Stimulated activated CD4-positive, alpha-beta T cell treated with anti-CD3 and anti-CD28 coated beads, Interleukin-15, amount 100 ng/mL, for 1 hour (primary cell): ENCODE measurements at places on chromosomes 7 and 10.
A peak's percentile ranks its signal among the peaks of the same experiment; 100 is the strongest.

DNA sequence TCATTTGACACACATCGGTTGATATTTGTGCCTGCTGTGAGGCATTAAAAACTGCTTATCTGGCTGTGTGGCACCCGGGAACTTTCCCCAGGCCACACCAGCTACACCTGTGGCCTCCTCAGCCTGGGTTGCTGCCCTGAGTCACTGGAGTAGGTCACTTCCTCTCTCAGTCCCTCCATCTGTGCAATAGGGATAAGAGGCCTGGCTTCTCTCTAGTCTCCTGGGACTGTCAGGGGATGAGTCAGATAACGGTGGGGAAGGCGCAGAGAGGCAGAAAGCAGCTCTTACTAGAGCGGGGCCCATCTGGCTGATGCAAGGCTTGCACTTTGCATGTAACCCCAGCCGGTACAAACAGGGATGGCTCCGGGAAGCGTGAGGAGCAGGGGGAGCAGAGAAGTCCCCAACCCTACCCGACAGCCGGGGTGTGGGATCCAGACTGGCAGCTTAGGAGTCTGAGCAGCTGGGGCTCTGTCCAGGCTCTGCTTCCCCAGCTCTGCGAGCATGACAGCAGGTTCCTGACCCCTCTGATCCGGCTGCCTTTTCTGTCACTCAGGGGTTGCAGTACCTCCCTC is 34.0 kb downstream of the DNAJB12 start:
- no peak for DNase-seq

GRCh38 chr7:135925210-135925609 is 51.9 kb downstream of the MTPN start:
- no peak for DNase-seq

- no peak for DNase-seq
Observed at GRCh38 chr7:158054611-158055010, 533.0 kb downstream of the PTPRN2 start.

DNA sequence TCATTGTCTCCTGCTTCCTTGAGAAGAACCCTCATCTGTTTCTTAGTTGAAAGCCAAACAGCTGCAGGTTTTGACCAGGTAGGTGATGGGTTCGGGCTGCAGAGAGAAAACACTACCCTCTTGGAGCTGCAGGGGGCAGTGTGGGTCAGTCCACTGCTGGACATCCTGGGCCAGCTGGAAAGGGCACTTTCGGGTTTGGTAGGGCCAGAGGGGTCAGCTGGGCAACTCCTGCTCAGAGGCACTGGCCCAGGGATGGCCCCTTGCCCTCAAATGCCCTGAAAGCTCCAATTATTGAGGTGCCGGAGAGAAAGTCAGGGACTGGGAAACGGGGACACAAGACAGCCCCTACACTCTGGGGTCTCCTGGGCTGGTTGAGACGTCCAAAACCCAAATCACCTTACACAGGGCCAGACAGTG is 90.7 kb downstream of the MKI67 start:
- DNase-seq = peak; percentile 35

GRCh38 chr7:70553364-70553763 is 578.6 kb upstream of the GALNT17 start:
- no peak for DNase-seq

- no peak for DNase-seq
Observed at GRCh38 chr10:11894381-11895107, 71.4 kb downstream of the PROSER2 start.

DNA sequence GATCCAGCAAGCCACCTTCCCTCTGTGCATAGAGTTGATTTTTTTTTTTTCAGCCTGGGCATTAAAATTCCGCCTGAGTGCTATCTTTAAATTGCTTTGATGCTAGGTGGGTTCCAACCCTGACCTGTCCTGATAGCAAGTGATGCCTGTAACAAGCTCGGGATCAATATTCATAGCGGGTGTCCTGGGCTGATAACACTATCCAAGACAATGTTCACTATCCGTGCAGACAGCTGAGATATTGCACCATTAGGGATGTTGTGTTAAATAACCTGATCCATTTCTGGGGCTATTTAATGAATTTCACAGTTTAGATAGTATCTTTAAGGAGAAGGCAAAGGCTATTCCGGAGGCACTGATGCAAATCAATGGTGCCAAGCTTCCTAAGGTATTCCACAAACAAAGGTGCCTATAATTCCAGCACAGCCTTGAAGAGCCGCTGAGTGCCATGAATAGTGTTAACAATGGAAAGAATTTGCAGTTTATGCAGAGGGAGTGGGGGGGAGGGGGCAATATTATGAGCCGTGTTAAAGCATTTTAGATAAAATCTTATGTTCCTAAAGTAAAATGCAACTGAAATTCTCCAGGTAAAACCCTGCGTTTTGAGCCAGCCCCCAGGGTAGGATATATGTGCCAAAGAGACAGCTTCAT is 4.2 kb upstream of the NKX1-2 start:
- DNase-seq = no peak

- no peak for DNase-seq
Observed at GRCh38 chr10:6195846-6196245, 6.9 kb upstream of the PFKFB3 start.

DNA sequence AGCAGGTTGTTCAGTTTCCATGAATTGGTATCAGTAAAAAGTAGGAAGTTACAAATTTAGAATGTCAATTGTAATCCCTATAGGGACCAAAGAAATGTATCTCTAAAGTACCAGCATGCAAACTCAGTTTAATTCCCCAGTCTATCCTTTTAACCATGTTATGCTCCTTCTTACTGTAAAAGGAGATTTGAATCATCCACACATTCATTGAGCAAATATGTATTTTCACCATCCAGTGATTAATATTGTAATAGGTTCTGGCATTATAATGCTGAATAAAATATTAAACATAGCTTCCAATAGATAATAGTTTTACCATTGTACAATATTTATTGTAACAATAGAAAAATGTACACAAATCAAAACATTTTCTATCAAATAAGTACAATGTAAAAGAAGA is 228.2 kb upstream of the SEMA3A start:
- DNase-seq = no peak

GRCh38 chr7:36208426-36208825 is 55.4 kb downstream of the EEPD1 start:
- no peak for DNase-seq

DNA sequence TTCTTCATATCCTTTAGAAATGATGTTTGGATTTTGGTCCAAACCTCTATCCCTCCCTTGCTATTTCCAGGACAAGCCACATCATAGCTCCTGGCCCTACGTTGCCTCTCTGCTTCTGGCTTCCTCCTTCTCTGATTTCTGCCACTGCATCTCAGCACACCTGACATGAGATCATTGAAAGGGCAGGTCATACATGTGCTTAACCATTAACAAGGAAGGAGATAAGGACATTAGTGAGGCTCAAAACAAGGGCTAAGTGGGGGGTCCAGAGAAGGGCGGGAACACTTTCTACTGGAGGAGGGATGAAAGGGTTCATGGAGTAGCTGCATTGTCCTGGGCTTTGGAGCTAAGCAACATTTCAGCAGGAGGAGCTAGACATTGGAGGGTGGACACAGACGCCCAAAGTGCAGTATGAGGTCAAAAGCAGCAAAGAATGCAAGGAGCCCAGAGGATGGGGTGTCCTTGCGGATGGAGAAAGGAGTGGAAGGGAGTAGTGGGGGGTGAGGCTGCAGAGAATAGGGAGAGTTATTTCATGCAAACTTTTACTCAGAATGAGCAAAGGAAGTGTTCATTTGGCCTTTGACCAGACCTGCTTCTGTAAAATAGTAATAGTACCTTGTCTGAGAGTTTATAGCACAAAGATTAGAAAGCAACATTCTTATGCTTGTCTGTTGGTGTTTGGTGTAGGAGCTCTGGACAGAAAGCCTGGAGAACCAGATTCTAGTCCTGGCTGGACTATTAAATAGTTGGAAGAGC is 102.4 kb upstream of the CREB5 start:
- no peak for DNase-seq

DNA sequence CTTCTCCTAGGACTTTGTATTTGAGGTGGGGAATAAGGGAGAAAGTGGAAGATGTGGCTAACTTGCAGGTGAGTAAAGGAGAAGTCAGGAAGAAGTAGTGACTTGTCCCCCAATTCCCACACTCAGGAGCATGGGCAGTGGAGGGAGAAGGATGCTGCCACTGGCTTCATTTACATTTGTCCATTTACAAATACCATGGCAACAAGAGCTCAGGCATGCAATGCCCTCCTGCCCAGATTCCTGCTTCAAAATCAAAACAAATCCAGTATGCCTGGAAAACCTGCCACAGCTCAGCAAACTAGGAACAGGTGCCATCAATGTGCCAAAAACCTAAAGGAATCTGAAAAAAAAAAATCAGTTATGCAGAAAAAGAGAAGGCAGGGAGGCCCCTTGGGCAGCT is 139.9 kb downstream of the KCNMA1 start:
- DNase-seq = no peak

- DNase-seq = no peak
Observed at GRCh38 chr10:111151595-111152307, 74.9 kb downstream of the ADRA2A start.

DNA sequence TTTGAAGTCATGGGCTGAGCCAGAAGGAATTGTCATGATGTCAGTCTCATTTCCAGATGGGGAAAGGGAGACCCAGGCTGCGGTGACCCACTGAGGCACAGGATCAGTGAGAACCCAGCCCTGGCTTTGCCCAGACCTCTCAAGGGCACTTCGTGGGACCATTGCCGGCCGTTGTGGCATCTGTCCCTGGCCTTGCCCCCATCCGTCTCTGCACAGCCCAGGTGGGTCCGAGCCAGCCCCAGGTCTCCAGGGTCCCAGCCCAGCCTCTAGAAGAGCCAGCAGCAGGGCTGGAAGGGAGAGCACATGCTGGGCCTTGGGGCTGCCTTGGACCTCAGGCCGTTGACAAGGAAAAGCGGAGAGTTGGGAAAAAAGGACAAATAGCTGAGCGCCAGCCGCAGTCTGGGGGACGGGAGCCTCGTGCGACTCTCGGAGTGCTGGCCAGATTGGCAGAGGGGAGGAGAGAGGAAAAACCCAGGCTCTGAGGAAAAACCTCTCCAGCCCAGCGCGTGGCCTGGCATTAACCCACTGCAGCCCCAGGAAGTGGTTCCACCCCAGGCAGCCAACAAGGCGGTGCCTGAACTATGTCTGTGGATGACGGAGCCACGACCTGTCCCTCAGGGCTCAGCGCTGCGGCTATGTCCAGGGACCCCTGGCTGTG is 30.2 kb downstream of the GRIFIN start:
- DNase-seq = no peak

DNA sequence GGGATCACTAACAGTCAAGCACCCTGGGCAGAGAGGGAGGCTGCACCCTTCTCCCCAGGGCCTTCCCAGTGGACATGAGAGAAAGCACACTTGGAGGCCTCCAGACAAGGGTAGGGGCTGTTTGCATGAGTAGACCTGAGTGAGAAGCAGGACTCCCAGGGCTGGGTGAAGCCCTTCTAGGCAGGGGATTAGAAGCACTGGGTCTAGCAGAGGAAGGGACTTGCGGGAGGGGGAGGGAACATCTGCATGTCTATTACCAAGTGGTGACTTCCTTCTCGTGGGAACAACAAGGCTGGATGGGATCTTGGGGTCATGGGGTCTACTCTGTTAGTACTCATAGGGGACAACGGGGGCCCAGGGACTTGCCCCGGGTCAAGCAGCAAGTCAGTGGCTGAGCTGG is 67.8 kb downstream of the EMX2 start:
- DNase-seq = no peak

DNA sequence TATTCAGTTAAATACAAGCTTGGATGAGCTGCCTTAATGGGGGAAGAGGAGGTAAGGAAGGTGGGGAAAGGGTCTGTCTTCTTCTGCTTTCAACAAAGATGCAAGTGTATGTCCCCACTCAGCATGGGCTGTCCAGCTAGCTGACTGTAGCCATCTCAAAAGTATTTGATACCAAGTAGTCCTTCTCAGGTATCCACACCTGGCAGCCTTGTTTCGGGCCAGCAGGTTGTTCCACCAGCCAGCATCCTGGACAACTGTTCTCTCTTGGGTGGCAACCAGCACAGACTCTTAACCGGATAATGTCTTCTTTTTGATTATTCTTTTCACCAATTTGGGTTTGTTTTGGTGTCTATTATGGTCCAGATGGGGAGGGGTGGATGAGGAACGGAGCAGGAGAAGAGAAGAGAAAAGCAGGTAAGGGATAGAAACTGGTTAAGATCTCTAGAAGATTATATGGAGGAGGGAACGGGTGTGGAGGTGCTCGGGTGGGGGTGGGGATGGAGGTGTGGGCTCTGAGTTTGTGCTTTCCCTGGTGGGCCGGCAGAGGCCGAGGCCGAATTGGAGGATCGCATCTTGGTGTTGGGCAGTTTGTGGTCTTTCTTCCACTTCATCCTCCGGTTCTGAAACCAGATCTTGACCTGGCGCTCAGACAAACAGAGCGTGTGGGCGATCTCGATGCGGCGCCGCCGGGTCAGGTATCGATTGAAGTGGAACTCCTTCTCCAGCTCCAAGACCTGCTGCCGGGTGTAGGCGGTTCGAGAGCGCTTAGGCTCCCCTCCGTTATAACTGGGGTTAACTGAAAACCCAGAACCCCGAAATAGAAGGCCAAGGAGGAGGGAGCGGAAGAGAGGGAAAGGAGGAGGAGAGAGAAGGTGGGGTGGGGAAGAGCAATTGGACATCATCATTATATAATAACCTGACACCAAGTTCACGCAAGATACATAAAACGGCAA is 1.5 kb downstream of the HOXA4 start:
- no peak for DNase-seq

GRCh38 chr10:78292982-78293865 is 259.6 kb downstream of the RPS24 start:
- no peak for DNase-seq

DNA sequence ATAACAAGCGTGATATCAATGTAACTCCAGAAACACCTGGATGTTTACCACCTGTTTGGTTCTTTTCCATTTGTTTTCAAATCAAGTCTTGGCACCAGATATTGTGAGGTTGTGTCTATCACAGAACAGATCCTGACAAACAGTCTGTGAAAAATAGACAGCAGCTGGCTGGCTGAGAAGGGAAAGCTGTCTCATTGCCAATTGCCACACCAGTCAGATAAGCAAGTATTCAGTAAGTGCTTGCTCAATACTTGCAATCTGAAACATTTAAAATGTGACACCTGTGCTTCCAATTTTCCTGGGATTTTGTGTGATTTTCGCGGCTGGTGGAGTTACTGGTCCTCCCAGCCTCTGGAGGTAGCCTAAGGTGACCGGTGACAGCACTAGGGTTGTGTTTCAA is 147.9 kb upstream of the MYO3A start:
- DNase-seq = no peak

DNA sequence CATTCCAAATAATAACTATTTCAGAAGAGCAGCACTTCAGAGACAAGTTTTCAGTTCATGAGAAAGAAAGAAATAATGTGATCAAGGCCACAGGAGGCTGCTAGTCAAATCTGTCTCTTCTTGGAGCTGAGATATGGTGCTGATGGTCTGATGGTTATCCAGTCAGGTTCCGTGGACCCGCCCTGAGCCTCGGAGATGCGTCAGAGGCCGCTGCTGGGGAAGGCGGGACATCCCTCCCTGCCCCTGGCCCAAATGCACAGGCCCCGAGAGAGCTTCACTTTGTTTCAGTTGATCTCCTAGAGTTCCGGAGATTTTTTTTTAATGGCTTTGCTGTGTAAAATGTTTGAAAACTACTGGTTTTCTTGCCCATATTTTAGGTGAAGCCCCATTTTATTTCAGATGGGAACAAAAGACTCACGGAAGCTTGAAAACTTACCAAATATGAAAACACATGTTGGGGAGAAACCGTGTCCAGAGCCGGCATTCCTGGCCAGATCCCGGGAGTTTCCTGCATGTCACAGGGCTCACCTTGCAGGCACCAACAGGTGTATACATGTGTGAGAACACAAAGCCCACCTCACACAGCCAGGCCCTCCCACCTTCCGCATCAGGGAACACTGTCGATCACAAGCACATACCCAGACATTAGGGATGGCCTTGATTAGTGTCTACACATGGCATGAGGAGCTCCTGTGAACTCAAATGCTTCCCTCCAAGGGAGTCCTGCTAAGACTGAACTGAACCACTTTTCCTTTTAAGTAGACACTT is 499.0 kb downstream of the TCERG1L start:
- DNase-seq = no peak
